Ascending aorta (tissue), 2 donors: ENCODE measurements at places on chromosomes 12 and 14. TPM values are rescaled to one million over a fixed set of nuclear protein-coding genes. Genes with fewer than 3 reads are reported as not detected.

SP7 gene
- total RNA-seq, result not detected

TM7SF3 gene
- total RNA-seq, result 213 TPM

ASCL1 gene
- total RNA-seq, result not detected

GPRC5D gene
- total RNA-seq, result not detected

CD69 gene
- total RNA-seq, result 1.3 TPM

CLECL1 gene
- total RNA-seq, result not detected

DNA sequence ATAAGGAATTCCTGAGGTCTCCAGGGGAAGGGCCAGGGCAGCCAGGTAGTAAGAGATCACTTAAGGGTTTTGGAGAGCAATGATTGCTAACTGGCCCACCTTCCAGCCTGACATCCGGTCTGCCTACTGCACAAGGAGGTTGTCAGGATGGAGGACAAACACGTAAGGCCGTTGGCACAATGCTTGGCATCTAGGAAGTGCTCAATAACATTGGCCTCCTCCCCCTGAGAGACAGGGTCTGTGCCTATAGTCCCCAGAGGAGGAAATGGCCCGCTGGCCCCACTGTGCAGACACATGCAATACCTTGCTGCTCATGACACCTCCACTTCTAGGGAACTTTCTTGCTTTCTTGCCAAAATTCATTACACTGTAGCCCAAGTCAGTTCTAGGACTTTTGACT lies 73.2 kb downstream of the NTF3 start:
- H3K27me3 ChIP-seq, result no peaks in the 10 kb centered on the region
- no peak overlapping the region for H3K4me3 ChIP-seq
- no peaks in the 10 kb centered on the region for H3K4me1 ChIP-seq
- no peak overlapping the region for H3K27ac ChIP-seq

DNA sequence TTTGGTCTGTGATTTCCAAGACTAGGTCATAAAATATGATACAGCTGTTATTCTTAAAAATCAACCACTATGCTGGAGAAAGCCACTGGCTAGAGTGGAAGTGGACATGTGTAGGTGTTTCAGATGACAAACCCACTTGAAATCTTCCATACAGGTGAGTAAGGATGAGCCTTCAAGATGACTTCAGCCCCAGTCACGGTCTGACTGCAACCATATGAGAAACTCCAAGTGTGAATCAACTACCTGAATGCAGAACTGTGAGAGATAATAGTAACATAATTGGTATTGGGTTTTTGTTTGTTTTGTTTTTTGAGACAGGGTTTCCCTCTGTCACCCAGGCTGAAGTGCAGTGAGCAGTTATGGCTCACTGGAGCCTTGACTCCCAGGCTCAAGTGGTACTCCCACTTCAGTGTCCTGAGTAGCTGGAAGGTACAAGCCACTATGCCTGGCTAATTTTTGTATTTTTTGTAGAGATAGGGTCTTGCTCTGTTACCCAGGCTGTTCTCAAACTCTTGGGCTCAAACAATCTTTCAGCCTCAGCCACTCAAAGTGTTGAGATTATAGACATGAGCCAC lies 273.3 kb upstream of the LRIG3 start:
- no peak for DNase-seq
- no peaks in the 10 kb centered on the region for H3K27me3 ChIP-seq
- no peaks in the 10 kb centered on the region for H3K36me3 ChIP-seq
- no peak overlapping the region for H3K4me3 ChIP-seq
- no peaks in the 10 kb centered on the region for H3K4me1 ChIP-seq
- no peak overlapping the region for H3K27ac ChIP-seq

DNA sequence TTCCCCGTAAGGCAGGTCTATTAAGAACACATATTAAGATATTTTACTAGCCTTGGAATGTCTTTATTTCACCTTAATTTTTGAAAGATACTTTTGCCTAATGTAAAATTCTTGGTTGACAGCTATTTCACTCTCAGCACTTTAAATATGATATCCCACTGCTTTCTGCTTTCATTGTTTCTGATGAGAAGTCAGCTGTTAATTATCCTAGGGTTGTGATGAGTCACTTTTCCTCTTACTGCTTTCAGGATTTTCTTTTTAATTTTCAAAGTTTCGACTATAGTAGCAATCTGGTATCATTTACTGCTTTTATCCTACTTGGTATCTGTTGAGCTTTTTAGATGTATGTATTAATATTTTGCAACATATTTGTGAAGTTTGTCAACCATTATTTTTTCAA lies 578.9 kb upstream of the ATP2B1 start:
- no peak for DNase-seq
- H3K36me3 ChIP-seq, result no peaks in the 10 kb centered on the region
- peaks cover 3% of the 10 kb centered on the region for H3K4me1 ChIP-seq
- H3K27me3 ChIP-seq, result no peaks in the 10 kb centered on the region
- no peak overlapping the region for H3K4me3 ChIP-seq
- no peak overlapping the region for H3K27ac ChIP-seq

DNA sequence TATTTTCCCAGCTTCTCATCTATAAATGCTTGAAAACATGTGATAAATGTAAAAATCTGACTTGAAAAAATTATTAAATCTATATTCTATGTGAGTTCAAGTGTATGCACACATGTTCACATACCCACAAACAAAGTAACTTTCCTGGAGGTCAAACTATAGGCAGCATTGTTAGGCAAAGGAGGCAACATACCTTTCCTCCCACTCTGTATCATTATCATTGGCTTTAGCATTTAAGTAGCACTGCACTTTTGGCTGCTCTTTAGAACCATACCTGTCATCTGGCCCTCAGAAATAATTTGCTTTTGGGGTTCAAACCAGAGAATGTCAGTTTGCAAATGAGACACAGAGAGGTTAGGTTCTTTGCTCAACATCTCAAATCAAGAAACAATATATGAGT lies 102.4 kb upstream of the CCDC196 start:
- no peaks in the 10 kb centered on the region for H3K4me1 ChIP-seq
- no peaks in the 10 kb centered on the region for H3K36me3 ChIP-seq
- no peak overlapping the region for H3K4me3 ChIP-seq
- no peak for DNase-seq
- H3K27me3 ChIP-seq, result no peaks in the 10 kb centered on the region

DNA sequence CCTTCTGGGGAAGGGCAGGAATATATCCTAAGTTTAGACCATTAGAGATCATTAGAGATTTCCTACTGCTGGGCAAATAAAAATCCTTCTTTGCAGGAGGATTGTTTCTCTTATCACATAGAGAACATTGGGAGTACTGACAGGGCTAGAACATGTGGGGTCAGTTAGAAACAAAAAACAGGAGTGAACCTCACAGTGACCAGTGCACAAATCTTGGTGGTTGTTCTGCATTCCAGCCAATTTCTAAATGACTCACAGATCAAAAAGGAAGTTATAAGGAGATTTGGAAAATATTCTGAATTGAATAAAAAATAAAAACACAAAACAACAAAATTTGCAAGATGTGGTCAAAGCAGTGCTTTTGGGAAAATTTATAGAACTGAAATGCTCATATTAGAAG lies 118.8 kb downstream of the LLPH start:
- H3K27me3 ChIP-seq, result no peaks in the 10 kb centered on the region
- no peak for DNase-seq
- H3K27ac ChIP-seq, result no peak overlapping the region
- H3K36me3 ChIP-seq, result no peaks in the 10 kb centered on the region
- H3K4me3 ChIP-seq, result no peak overlapping the region
- no peaks in the 10 kb centered on the region for H3K4me1 ChIP-seq

- no peak overlapping the region for H3K4me3 ChIP-seq
- no peaks in the 10 kb centered on the region for H3K27me3 ChIP-seq
- peaks cover 10% of the 10 kb centered on the region for H3K4me1 ChIP-seq
- DNase-seq, result no peak
- H3K27ac ChIP-seq, result no peak overlapping the region
- H3K36me3 ChIP-seq, result no peaks in the 10 kb centered on the region
Measured at GRCh38 chr12:2412305-2412643, 359.5 kb downstream of the CACNA1C start.

DNA sequence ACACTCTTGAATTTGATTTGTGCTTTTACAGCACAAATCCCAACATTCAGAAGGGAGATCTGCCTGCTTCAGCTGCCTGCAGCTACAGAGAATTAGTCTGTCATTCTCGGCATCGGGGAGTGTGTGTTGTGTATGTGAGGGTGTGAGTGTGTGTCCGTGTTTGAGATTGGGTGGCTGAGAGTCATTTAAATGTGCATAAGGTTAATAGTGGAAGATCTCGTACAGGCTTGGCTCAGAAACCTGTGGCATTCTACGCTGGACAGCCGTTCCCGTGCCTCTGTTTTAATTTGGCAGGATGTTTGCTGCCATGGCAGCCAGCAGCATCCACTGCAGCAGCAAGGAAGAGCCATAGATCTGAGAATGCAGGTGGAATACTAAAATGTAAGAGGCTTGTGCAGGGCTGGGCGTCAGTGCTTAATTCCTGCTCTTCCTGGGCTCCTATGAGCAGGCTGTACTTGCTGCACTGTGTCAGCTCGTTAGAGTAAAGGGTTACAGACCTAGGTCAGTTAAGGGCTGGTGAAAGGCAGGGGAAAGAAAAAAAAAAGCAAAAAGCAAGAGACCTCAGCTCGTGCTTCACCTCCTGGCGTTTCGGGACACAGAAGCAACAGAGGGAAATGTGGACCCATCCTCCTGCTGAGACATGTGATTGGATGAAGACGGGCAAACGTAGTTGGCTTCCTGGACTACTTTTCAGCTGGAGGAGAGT lies 205.4 kb downstream of the NAV3 start:
- no peak overlapping the region for H3K27ac ChIP-seq
- H3K36me3 ChIP-seq, result no peaks in the 10 kb centered on the region
- no peak overlapping the region for H3K4me3 ChIP-seq
- H3K27me3 ChIP-seq, result no peaks in the 10 kb centered on the region
- DNase-seq, result no peak
- H3K4me1 ChIP-seq, result no peaks in the 10 kb centered on the region

DNA sequence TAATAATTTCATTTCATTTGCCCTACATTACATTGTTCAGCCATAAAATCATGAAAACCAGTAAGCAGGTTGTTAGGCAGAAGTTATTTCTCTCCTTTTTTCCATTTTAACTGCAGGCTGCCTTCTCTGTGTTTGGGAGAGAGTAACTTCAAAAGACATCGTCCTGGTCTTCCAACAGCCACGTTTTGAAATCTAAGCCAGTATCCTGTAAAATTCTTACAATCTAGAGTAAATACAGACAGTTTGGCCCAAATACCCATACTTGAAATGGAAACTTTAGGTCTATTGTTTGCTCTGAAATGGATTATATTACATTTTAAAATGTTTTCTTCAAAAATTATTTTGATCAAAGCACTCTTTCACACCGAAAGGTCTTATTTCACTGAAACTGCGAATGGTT lies 66.1 kb upstream of the SLCO1C1 start:
- H3K4me1 ChIP-seq, result peaks cover 34% of the 10 kb centered on the region
- peak overlapping the region; percentile 79 for H3K27ac ChIP-seq
- no peak for DNase-seq
- H3K4me3 ChIP-seq, result peak overlapping the region; percentile 35
- H3K36me3 ChIP-seq, result no peaks in the 10 kb centered on the region
- H3K27me3 ChIP-seq, result no peaks in the 10 kb centered on the region

- no peak for DNase-seq
- H3K27me3 ChIP-seq, result no peaks in the 10 kb centered on the region
- peak overlapping the region; percentile 44 for H3K27ac ChIP-seq
- no peak overlapping the region for H3K4me3 ChIP-seq
- H3K36me3 ChIP-seq, result peaks cover 66% of the 10 kb centered on the region
- peaks cover 5% of the 10 kb centered on the region for H3K4me1 ChIP-seq
Measured at GRCh38 chr14:73153272-73153671, 17.0 kb downstream of the PSEN1 start.

GRCh38 chr14:68308726-68309520 lies 483.9 kb downstream of the ZFP36L1 start:
- H3K27ac ChIP-seq, result peak overlapping the region; percentile 72
- H3K36me3 ChIP-seq, result no peaks in the 10 kb centered on the region
- no peaks in the 10 kb centered on the region for H3K27me3 ChIP-seq
- no peak overlapping the region for H3K4me3 ChIP-seq
- no peak for DNase-seq

- H3K36me3 ChIP-seq, result no peaks in the 10 kb centered on the region
- peak overlapping the region; percentile 82 for H3K4me3 ChIP-seq
- no peaks in the 10 kb centered on the region for H3K4me1 ChIP-seq
- DNase-seq, result no peak
- peak overlapping the region; percentile 84 for H3K27ac ChIP-seq
- no peaks in the 10 kb centered on the region for H3K27me3 ChIP-seq
Measured at GRCh38 chr12:42326541-42327226, 717 bp downstream of the PPHLN1 start.

- peaks cover 3% of the 10 kb centered on the region for H3K36me3 ChIP-seq
- no peak for DNase-seq
- H3K4me1 ChIP-seq, result no peaks in the 10 kb centered on the region
- H3K4me3 ChIP-seq, result no peak overlapping the region
- H3K27me3 ChIP-seq, result no peaks in the 10 kb centered on the region
- no peak overlapping the region for H3K27ac ChIP-seq
Measured at GRCh38 chr12:112970391-112970790, 7.9 kb upstream of the OAS2 start.
